ENCODE measurements at places on chromosomes 6 and 20. TPM values are rescaled to one million over a fixed set of nuclear protein-coding genes. Genes with fewer than 3 reads are reported as not detected.
A peak's percentile ranks its signal among the peaks of the same experiment; 100 is the strongest.

GRCh38 chr6:148790817-148791216, 44.0 kb downstream of the UST start:
- H3K27ac ChIP-seq: no peak overlapping the region
- no peaks in the 10 kb centered on the region for H3K4me1 ChIP-seq
- no peaks in the 10 kb centered on the region for H3K27me3 ChIP-seq
- no peak overlapping the region for H3K4me3 ChIP-seq
- H3K36me3 ChIP-seq: no peaks in the 10 kb centered on the region
- DNase-seq: no peak

- H3K4me1 ChIP-seq: no peaks in the 10 kb centered on the region
- no peak overlapping the region for H3K27ac ChIP-seq
- no peak for DNase-seq
- H3K4me3 ChIP-seq: no peak overlapping the region
These were observed 227.4 kb downstream of the PHACTR1 start for GRCh38 chr6:12944001-12944400.

DNA sequence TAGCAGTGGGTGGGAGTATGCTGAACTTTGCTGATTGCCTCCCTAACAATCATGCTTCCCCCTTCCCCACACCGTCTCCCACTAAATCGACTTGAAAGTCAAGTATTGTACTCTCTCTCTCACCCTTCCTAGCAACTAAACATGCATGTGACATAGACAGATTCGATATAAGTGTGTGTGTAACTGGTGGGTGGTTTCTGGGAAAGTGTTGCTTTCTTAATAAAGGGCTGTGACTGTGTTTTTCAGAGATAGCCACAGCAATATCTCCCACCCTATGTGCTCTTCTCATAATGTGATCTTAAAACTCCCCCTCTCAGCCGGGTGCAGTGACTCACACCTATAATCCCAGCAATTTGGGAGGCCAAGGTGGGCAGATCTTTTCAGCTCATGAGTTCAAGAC, 49.3 kb upstream of the E2F3 start:
- no peaks in the 10 kb centered on the region for H3K4me1 ChIP-seq
- H3K27ac ChIP-seq: no peak overlapping the region
- H3K27me3 ChIP-seq: no peaks in the 10 kb centered on the region
- no peak overlapping the region for H3K4me3 ChIP-seq
- no peaks in the 10 kb centered on the region for H3K36me3 ChIP-seq

GRCh38 chr6:108733706-108734265, 114.4 kb upstream of the ARMC2 start:
- no peak overlapping the region for H3K27ac ChIP-seq
- no peaks in the 10 kb centered on the region for H3K36me3 ChIP-seq
- H3K27me3 ChIP-seq: no peaks in the 10 kb centered on the region
- no peak overlapping the region for H3K4me3 ChIP-seq
- DNase-seq: no peak

GRCh38 chr20:35638751-35639150, 23.1 kb downstream of the SPAG4 start:
- no peak overlapping the region for H3K27ac ChIP-seq
- no peak for DNase-seq
- H3K36me3 ChIP-seq: no peaks in the 10 kb centered on the region
- H3K27me3 ChIP-seq: no peaks in the 10 kb centered on the region
- H3K4me1 ChIP-seq: no peaks in the 10 kb centered on the region

- no peak overlapping the region for H3K27ac ChIP-seq
- H3K4me3 ChIP-seq: no peak overlapping the region
- no peak for DNase-seq
- no peaks in the 10 kb centered on the region for H3K36me3 ChIP-seq
- no peaks in the 10 kb centered on the region for H3K27me3 ChIP-seq
These were observed 76.5 kb downstream of the ADGRG6 start for GRCh38 chr6:142378138-142378875.

- no peaks in the 10 kb centered on the region for H3K4me1 ChIP-seq
- H3K27ac ChIP-seq: no peak overlapping the region
- H3K36me3 ChIP-seq: no peaks in the 10 kb centered on the region
- H3K4me3 ChIP-seq: no peak overlapping the region
These were observed 32.3 kb upstream of the RSPO4 start for GRCh38 chr20:1034415-1034789.

GRCh38 chr6:17542243-17542642, 57.9 kb upstream of the FAM8A1 start:
- DNase-seq: no peak
- H3K4me3 ChIP-seq: no peak overlapping the region

GRCh38 chr20:41586772-41587171, 31.4 kb downstream of the CHD6 start:
- no peak overlapping the region for H3K4me3 ChIP-seq
- H3K27ac ChIP-seq: no peak overlapping the region
- H3K36me3 ChIP-seq: no peaks in the 10 kb centered on the region
- no peaks in the 10 kb centered on the region for H3K27me3 ChIP-seq

- no peak overlapping the region for H3K27ac ChIP-seq
- no peak for DNase-seq
- H3K27me3 ChIP-seq: no peaks in the 10 kb centered on the region
- no peak overlapping the region for H3K4me3 ChIP-seq
- H3K36me3 ChIP-seq: no peaks in the 10 kb centered on the region
These were observed 9.4 kb upstream of the GMPR start for GRCh38 chr6:16228709-16229665.

- no peak for DNase-seq
- H3K4me1 ChIP-seq: no peaks in the 10 kb centered on the region
- H3K27me3 ChIP-seq: no peaks in the 10 kb centered on the region
- H3K4me3 ChIP-seq: no peak overlapping the region
These were observed 16.5 kb downstream of the PEDS1 start for GRCh38 chr20:50136822-50137599.

DNA sequence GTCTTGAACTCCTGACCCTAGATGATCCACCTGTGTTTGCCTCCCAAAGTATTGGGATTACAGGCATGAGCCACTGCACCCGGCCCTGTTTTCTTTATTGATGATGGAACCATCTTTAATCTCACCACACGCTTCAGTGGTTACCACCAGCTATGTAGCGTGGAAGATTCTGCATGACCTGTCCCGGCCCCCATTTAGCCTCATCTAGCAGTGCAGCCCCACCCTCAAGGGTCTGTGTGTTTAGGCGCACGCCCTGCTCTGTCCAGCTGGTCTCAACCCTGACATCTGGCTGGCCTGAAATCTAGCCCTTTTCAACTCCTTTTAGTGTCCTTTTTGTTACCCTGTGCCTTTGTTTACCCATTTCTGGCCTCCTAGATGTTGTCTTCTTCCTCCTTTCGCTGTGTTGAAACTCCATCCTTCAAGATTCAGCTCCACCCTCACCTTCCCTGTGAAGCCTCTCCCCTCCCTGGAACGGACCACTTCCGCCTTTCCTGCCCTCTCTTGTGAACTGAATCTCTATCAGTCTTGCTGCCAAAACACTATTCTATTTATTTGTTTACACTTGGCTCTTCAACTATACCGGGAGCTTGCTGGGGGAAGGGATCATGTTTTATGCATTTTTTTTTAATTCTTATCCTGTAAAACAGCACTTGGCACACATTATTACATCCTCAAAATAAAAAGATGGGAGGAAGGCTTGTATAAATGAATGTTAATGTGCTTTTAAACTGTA, 101.0 kb upstream of the MTHFD1L start:
- H3K36me3 ChIP-seq: no peaks in the 10 kb centered on the region
- H3K4me3 ChIP-seq: no peak overlapping the region
- DNase-seq: no peak
- no peaks in the 10 kb centered on the region for H3K27me3 ChIP-seq

- no peaks in the 10 kb centered on the region for H3K4me1 ChIP-seq
- H3K27ac ChIP-seq: no peak overlapping the region
- H3K4me3 ChIP-seq: no peak overlapping the region
- H3K27me3 ChIP-seq: no peaks in the 10 kb centered on the region
- DNase-seq: no peak
These were observed 3.0 kb downstream of the IPCEF1 start for GRCh38 chr6:154353626-154354025.

DNA sequence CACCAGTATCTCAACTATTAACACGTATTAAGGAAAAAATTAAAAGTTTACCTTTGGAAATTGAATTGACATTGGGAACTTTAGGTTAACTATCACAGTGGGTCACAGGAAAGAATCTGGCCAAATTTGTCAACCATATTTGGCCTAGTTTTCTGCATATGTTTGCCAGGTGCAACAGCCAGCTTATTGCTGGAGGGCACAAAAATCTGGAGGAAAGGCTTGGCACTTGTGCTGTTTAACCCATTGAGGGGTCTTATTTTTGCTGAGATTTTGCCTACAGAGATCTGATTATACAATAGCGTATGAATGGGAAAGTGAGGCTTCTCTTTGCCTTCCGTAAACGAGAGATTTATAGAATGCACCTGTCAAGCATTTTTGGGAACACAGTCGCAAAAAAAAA, 190.4 kb downstream of the PRL start:
- DNase-seq: no peak
- H3K4me1 ChIP-seq: no peaks in the 10 kb centered on the region
- no peaks in the 10 kb centered on the region for H3K27me3 ChIP-seq
- H3K36me3 ChIP-seq: no peaks in the 10 kb centered on the region

DNA sequence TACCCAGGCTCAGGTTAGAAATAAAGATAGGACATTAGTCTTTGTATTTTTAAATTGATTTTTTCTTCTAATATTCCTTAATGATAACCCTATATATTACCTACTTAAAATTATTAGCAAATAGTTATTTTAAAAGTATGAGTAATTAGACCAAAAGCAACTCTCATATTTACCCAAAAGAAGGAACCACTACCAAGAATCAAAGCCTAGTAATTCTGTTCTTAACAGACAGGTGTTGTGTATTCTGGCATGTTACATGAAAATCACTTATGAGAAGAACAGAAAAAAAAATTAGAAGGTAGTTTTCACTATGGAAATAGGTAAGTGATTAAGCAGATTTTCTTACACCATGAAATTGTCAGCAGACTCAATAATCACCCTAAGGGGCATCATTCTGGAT, 105.1 kb downstream of the ATG5 start:
- H3K27me3 ChIP-seq: no peaks in the 10 kb centered on the region
- no peaks in the 10 kb centered on the region for H3K4me1 ChIP-seq
- H3K36me3 ChIP-seq: no peaks in the 10 kb centered on the region
- no peak overlapping the region for H3K4me3 ChIP-seq
- no peak overlapping the region for H3K27ac ChIP-seq

- no peaks in the 10 kb centered on the region for H3K36me3 ChIP-seq
- no peak overlapping the region for H3K4me3 ChIP-seq
- H3K4me1 ChIP-seq: peaks cover 43% of the 10 kb centered on the region
- peak overlapping the region; percentile 82 for H3K27ac ChIP-seq
These were observed 19.3 kb downstream of the UQCC2 start for GRCh38 chr6:33692078-33692759.

GRCh38 chr6:21665110-21665391, 71.5 kb downstream of the SOX4 start:
- no peak for DNase-seq
- no peaks in the 10 kb centered on the region for H3K36me3 ChIP-seq
- peak overlapping the region; percentile 42 for H3K27ac ChIP-seq
- H3K4me1 ChIP-seq: no peaks in the 10 kb centered on the region

- no peaks in the 10 kb centered on the region for H3K27me3 ChIP-seq
- no peaks in the 10 kb centered on the region for H3K36me3 ChIP-seq
- no peak overlapping the region for H3K4me3 ChIP-seq
- DNase-seq: no peak
- H3K4me1 ChIP-seq: no peaks in the 10 kb centered on the region
These were observed 29.9 kb upstream of the PNRC1 start for GRCh38 chr6:89050697-89051096.

- H3K27ac ChIP-seq: peak overlapping the region; percentile 79
- H3K4me3 ChIP-seq: no peak overlapping the region
- H3K27me3 ChIP-seq: no peaks in the 10 kb centered on the region
- H3K4me1 ChIP-seq: no peaks in the 10 kb centered on the region
These were observed 17.3 kb downstream of the LAMA4 start for GRCh38 chr6:112237066-112237465.

- DNase-seq: no peak
- no peaks in the 10 kb centered on the region for H3K27me3 ChIP-seq
- H3K36me3 ChIP-seq: no peaks in the 10 kb centered on the region
- H3K27ac ChIP-seq: no peak overlapping the region
These were observed 9.4 kb downstream of the ARFGAP1 start for GRCh38 chr20:63281742-63282665.

GRCh38 chr6:72580281-72580940, 41.5 kb upstream of the KCNQ5 start:
- no peaks in the 10 kb centered on the region for H3K4me1 ChIP-seq
- no peaks in the 10 kb centered on the region for H3K27me3 ChIP-seq
- H3K27ac ChIP-seq: no peak overlapping the region
- no peak for DNase-seq
- H3K36me3 ChIP-seq: no peaks in the 10 kb centered on the region

DNA sequence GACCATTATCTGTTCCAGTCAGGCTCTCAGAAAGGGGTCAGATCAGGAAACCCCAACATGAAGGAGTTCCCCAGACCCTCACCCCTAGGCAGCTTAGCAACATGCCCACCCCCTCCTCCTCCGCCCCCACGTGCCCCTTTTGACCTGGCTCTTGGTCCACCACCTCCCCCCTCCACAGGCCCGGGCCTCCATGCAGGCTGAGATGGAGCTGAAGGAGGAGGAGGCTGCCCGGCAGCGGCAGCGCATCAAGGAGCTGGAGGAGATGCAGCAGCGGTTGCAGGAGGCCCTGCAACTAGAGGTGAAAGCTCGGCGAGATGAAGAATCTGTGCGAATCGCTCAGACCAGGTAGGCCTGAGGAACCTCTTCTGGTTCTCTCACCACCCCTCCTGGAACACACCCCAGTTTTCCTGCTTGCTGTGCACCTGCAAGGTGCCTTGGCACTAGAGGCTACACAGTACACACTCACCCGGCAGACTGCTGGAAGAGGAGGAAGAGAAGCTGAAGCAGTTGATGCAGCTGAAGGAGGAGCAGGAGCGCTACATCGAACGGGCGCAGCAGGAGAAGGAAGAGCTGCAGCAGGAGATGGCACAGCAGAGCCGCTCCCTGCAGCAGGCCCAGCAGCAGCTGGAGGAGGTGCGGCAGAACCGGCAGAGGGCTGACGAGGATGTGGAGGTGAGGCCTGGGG, 21.9 kb downstream of the DEF6 start:
- no peak overlapping the region for H3K4me3 ChIP-seq
- no peaks in the 10 kb centered on the region for H3K36me3 ChIP-seq
- no peaks in the 10 kb centered on the region for H3K4me1 ChIP-seq
- no peaks in the 10 kb centered on the region for H3K27me3 ChIP-seq
- no peak for DNase-seq

GRM1 gene
- not detected for total RNA-seq

E2F1 gene
- 2.1 TPM for total RNA-seq

OGFRL1 gene
- total RNA-seq: 36.3 TPM

ZBTB46 gene
- total RNA-seq: 33.0 TPM

CST7 gene
- total RNA-seq: 4.7 TPM

HLA-DQB2 gene
- total RNA-seq: not detected

SYTL3 gene
- 10.9 TPM for total RNA-seq

KIF6 gene
- not detected for total RNA-seq

DPPA5 gene
- total RNA-seq: not detected

TENT5A gene
- 51.0 TPM for total RNA-seq

OR2J3 gene
- total RNA-seq: not detected

GPX5 gene
- not detected for total RNA-seq

COL9A3 gene
- 3.6 TPM for total RNA-seq

NNAT gene
- total RNA-seq: not detected

ZBTB12 gene
- not detected for total RNA-seq

GSTA2 gene
- total RNA-seq: 92.2 TPM

CRIP3 gene
- 6.8 TPM for total RNA-seq

RHAG gene
- total RNA-seq: not detected

NOX3 gene
- total RNA-seq: not detected

OARD1 gene
- total RNA-seq: 49.5 TPM

NOL4L gene
- total RNA-seq: 44.6 TPM

SLC35D3 gene
- total RNA-seq: not detected

POU5F1 gene
- 121 TPM for total RNA-seq

SRSF12 gene
- total RNA-seq: not detected

PNPLA1 gene
- total RNA-seq: not detected

All from Peyer's patch (tissue), 4 donors.